ENCODE measurements at places on chromosomes 6 and 20.
A peak's percentile ranks its signal among the peaks of the same experiment; 100 is the strongest.

DNA sequence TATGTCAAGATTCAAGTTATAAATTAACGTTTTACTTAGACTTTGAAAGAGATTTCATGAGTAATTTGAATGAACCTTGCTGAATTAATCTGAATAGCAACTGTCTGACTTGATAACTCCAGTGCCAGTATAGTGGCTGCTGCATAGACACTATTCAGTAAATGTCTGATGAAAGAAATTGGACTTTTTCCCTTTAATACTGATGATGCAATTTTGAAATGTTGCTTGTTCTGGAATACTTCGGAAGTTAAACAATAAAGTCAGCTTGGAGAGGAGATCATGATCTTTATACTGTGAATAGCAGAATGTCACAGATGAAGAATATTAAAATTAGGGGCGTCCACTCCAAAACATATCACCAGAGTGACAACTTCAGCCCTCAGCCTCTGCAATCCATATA, 3.6 kb upstream of the PGBD1 start:
- DNase-seq = no peak

GRCh38 chr6:43101497-43101896, 25.4 kb downstream of the PTK7 start:
- no peak for DNase-seq

GRCh38 chr6:72328775-72329174, 293.1 kb upstream of the KCNQ5 start:
- DNase-seq = no peak

GRCh38 chr20:3811467-3812258, 8.7 kb upstream of the AP5S1 start:
- peak; percentile 90 for DNase-seq

DNA sequence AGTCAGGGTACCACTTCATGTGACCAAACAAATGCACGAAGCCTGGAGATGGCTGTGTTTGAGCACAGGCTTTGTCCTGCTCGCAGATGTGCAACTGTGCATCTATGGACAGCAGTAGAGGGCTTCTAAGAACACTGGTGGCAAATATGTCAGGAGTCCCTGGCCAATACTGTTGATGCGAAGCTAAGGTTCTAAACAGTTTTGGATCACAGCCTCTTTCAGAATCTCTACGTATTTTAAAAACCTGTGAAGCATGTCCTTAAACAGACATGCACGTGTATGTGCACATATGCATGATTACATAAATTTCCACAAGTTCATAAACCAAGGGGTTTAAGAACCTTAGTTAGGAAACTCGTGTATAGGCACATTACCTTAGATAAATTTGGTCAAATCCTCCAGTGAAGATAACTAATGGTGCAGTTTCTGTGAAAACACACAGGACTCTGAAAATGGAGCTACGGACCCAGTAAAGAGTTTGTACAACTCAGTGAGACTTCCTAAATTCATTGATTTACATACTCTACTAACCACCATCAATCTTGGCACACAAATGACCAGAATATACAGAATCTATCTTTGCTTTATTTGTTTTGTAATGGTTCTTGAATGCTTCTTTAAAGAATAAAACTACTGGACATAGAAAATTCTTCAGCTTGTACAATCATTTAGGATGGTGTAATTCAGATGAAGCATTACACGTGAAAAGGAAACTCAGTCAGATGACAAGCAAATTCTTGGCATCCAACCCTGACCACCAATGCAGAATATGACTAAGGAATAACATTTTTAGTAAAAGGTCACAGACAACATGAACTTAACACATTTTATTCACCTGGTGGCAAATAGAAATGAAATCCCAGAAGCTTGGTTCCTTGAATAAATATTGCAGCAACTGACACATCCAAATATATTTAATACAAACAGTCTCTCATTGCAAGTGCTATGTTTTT, 27.4 kb downstream of the KCNQ5 start:
- peak; percentile 6 for DNase-seq

GRCh38 chr6:1388630-1389368, 577 bp upstream of the FOXF2 start:
- no peak for DNase-seq

DNA sequence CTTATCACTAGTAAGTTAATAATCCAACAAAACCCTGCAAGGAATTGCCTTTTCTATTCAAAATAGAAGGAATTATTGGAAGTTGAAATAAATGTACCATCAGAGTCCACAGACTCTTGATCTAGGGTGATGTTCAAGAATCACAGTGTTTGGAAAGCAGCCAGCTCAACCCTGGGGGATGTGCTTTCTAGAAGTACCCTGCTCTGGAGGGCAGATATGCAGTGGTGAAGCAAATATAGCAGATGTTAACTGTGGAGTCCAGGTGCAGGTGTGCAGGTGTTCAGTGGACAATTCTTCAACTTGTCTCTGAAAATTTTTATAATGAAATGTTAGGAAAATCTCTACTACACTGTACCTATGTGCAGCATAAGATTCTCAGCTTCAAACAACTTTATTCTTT, 9.1 kb upstream of the INSM1 start:
- DNase-seq = no peak

DNA sequence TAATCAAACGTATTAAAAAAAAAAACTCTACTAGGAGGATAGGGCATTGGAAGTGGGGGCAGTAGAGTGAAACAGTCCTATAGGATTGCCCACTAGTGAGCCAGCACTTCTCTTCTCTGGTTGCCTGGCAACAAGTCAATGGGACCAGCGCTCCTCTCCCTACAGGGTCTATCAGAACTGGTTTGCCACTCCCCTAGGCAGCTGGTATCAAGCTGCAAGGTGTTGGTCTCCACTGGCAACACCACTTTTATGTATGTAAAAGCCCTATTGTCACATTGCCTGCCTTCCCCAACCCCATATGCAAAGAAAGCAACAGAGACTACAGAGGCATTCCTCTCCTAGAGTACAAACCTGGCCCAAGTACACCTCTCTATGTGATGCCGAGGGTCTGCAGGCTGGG, 166.9 kb upstream of the MCHR2 start:
- no peak for DNase-seq

- DNase-seq = no peak
Measured at GRCh38 chr20:17344790-17345189, 118.0 kb downstream of the PCSK2 start.

DNA sequence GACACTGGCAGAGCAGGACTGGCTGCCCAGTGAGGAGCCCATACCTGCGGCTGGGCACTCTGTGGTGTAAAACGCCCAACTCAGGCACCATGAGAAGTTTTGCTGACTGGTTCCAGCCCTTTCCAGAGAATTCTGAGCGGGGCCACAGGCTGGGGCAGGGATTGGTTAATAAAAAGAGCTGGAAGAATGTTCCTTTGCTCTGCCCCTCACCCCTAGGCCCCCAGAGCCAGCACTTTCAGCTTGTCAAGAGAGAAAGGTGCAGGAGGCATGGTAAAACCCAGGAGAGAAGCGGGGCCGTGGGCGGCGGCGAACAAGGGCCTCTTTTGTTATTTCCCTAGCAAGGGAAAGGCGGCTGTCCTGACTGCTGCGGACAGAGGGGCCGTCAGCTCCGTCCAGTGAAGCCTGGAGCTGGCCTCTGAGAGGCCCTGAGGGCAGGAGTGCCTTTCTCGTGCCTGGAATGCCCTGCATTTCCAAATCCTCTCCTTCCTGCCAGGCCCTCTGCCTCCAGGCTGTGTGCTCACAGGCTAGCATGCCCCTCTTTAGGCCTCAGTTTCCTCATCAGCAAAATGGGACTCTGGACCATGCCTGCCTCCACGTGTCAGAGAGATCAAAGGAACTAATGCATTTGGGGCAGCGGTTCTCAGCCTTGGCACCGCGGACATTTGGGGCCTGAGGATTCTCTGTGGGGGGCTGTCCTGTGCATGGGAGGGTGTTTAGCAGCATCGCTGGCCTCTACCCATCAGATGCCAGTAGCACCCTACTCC, 12.9 kb downstream of the SLC13A3 start:
- no peak for DNase-seq

DNA sequence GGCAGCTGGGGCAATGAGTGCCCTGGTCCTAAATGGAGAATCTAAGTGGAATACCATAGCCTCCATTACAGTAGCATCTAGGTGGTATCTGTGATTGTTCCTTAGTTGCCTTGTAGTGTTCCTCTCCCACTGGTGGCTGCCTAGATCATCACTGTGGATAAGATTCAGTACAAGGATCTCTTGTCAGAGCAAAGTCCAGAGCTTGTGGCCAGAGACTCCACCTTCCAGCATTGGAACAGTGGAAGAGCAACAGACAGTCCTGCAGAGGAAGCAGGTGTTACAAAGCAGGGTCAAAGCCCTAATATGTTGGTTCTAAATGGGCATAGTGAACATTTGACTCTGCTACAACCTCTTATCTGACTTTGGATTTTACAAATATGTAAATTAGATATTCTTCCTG, 194.1 kb upstream of the GRIK2 start:
- DNase-seq = no peak

- no peak for DNase-seq
Measured at GRCh38 chr6:15427331-15428070, 181.6 kb downstream of the JARID2 start.

DNA sequence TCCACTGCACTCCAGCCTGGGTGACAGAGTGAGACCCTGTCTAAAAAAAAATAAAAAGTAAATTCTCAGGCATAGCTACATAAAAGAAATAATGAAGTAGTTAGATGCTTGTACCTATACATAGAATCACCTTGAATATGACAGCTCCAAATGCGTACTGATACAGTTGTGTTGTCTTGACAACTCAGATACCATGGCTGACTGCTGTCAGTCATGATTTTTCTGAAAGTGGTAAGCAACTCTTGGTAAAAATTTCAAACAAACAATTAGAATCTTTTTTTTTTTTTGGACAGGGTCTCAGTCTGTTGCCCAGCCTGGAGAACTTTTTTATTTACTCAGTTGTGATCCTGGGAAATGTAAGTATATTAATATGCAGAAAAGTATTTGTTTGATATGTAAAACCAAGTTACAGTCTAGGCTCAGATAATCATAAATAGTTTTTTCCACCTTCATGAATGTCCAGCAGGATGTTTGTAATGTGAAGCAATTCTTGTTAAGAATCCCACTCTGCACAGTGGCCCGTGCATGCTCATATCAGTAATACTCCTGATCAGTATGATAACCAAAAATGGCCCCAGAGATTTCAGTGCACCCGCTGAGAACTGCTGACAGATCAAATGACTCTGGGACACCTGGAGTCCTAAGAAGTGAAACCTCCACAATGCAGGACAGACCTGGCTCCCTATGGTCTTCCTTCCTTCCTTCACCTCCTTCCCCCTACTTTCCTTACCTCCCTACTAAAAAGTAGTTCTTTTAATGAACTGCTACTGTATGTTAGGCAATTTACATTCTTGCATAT, 14.0 kb upstream of the MAPK13 start:
- no peak for DNase-seq

GRCh38 chr6:143234734-143235133, 174.0 kb downstream of the AIG1 start:
- DNase-seq = no peak

- no peak for DNase-seq
Measured at GRCh38 chr6:51463321-51463720, 624.1 kb downstream of the PKHD1 start.

DNA sequence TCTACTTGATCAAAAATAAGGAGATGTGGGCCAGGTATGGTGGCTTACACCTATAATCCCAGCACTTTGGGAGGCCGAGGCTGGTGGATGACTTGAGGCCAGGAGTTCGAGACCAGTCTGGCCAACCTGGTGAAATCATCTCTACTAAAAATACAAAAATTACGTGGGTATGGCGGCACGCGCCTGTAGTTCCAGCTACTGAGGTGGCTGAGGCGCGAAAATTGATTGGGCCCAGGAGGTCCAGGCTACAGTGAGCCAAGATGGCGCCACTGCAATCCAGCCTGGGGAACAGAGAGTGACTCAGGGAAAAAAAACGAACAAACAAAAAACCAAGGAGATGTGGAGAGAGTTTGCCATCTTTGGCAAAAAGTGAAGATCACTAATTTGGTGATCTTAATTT, 65.3 kb downstream of the BMP2 start:
- DNase-seq = no peak

DNA sequence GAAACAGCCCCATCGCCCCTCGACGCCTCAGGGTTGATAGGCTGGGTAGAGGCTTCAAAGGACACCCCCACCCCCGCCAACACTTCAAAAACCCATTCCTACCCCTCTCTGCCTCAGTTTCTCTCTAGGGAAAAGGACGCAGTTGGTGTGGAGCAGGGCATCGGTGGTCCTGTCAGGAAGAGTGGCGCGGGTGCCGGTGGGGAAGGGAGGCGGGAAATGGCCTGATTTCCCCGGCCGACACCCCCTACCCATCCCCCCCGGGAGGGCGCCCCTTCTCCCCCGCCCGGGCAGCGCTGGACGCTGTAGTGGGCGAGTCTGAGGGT, 367 bp downstream of the NRSN2 start:
- DNase-seq = no peak

GRCh38 chr6:155219858-155220301, 43.9 kb upstream of the CLDN20 start:
- DNase-seq = no peak

GRCh38 chr6:7784706-7785105, 58.8 kb downstream of the BMP6 start:
- no peak for DNase-seq

DNA sequence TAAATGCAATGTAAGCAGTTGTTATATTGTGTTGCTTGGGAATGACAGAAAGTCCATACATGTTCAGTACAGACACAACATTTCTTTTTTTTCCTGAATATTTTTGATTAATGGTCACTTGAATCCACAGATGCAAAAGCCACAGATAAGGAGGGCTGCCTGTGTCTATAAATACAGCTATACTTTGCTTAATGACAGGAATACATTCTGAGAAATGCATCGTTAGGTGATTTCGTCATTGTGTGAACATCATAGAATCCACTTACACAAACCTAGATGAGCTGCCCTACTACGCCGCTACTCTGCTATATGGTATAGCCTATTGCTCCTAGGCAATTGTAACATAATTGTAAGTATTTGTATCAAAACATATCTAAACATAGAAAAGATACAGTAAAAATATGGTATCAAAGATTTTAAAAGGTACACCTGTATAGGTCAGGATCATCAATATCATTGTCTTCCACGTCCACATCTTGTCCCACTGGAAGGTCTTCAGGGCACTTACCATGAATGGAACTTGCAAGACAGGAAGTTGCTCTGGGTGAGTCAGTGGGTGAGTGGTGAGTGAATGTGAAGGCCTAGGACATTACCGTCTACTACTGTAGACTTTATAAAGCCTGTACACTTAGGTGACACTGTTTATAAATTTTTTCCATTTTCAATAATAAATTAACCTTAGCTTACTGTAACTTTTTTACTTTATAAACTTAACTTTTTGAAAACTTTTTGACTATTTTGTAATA, 27.9 kb upstream of the POPDC3 start:
- no peak for DNase-seq

- DNase-seq = no peak
Measured at GRCh38 chr20:33568378-33568777, 78.5 kb downstream of the CBFA2T2 start.

DNA sequence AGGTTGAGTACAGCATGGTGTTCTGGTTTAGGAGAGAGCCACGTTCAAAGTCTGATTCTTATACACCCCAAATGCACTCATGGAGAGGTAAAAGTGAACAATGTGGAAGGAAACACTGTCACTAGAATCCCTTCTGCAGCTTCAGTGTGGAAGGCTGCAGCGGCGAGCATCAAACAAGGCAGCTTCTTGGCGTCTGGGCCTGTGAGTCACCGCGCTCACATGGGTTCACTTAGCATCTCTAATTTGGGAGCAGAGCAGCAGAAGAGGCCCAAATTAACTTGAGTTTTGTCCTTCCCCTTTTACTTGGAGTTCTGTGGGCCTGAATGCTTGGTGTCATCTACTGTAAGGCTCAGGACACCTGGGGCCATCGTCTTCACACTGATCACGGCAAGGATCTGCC, 10.9 kb upstream of the E2F1 start:
- no peak for DNase-seq
